ENCODE measurements at places on chromosomes 5 and 9. TPM values are rescaled to one million over a fixed set of nuclear protein-coding genes. Genes with fewer than 3 reads are reported as not detected.

Gene NDST1
- 18.8 TPM for total RNA-seq

Gene TAS2R1
- total RNA-seq: not detected

Gene GPRIN1
- total RNA-seq: 14.0 TPM

Gene PRDM9
- 0.02 TPM for total RNA-seq

Gene RNF14
- 60.5 TPM for total RNA-seq

DNA sequence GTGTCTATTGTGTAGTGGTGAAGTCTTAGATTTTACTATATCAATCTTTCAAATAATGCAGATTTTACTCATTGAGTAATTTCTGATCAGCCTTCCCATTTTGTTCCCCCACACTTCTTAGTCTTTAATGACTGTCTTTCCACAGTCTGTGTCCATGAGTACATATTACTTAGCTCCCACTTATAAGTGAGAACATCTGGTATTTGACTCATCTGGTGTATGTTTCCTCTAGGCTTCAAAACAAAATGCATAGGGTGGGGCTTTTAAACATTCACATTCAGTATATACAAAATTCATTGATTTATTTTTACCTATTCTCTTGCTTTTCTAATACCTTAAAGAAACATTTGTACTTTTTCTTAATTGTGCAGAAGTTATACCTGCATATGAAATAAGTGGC lies 513.0 kb downstream of the MTRR start:
- DNase-seq: no peak

DNA sequence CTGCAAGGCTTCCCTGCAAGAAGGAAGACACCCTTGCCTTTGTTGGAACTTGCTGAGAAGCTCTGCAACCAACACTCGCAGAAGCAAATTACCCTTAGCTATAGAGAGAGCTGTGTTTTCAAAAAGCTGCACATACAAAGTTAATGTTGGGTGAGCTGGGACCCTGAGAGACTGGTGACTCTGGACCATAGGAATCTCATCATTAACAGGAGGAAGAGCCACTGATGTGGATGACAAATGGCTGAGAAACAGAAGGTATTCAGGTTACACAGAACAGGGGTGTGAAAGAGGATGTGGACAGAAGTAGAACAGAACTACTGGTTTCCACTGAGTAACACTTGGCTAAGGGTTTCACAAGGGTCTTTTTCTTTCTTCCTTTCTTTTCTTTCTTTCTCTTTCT lies 493.5 kb downstream of the IRX1 start:
- no peak for DNase-seq

- no peak for DNase-seq
Measured at GRCh38 chr5:73989956-73990355, 364.0 kb downstream of the ARHGEF28 start.

- no peak for DNase-seq
Measured at GRCh38 chr9:70278305-70278704, 19.5 kb downstream of the SMC5 start.

DNA sequence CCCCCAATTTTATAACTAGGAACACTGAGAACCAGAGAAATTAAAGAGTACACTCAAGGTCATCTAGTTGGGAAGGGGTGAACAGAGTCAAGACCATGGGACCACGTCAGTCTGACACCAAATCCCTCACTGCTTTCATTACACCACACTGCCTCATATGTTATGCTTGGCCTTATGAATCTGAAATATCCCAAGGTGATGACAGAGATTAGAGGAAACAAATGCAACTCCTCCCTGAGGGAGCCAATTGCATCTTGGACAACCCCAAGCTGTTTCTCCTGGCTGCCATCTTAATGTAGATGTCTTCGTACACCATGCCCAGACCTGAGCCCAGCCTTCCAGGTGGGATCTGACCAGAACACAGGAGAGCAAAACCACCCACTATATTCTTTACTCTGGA lies 60.6 kb upstream of the ABCA1 start:
- DNase-seq: no peak

All from H4 (cell line).